ENCODE measurements at places on chromosomes 6 and 20.

DNA sequence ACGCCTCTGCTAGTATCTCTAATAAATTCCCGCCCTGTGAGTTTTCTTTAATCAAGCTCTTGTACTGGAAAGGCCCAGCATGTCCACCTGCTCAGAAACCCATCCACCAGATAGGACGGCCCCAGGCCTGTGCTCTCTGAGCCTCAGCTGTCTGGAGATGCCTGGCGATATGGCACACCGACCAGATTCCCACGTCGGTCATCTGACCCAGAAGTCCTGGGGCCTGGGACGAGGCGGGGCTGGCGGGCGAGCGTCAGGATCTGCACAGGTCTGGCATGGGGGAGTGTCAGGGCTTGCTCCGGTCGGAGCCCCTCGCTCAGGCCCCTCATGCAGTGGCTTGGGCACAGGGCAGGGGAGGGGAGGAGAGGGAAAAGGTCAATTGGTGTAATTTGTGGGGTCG lies 10.2 kb downstream of the RNASET2 start:
- DNase-seq, result no peak

DNA sequence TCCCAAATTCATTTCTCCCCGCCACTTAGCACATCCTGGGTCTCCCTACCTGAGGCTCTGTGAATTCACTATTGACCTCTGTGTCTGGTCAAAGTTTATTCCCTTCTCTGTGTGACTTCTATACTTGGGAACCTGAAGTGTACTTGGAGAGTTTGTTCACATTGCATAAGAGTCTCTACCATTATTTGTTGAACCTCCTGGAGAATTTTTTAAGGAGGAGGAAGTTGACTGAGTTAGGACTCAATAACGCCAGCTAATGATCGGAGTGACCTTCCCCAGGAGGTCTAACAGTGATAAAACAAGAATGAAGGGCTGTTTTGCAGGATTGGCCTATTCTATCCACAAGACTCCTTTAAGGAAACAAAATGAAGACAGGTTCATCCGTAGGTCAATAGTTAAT lies 23.6 kb downstream of the STMND1 start:
- DNase-seq, result no peak

- no peak for DNase-seq
These were observed 3.9 kb upstream of the LAMA5 start for GRCh38 chr20:62370807-62371587.

DNA sequence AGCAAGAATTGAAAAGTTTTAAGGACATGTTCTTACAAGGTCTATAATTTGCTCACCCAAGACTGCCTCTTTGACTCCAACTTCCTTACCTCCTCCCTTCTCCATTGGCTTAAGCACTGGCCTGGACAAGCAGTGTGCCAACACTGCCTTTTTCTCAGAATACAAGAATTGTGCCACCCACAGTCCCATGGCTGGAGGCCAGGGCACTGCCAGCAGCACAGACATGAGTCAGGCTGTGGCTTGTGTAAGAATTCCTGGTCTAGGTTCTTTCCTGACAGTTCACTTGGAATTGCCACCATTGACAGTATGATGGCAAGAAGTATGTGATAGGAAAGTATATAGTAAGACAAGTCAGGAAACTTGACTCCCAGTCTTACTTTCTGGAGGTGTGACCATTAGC lies 202.7 kb upstream of the MARCKS start:
- no peak for DNase-seq

GRCh38 chr20:15496501-15497039 lies 1076.7 kb downstream of the KIF16B start:
- no peak for DNase-seq
